ENCODE measurements at places on chromosomes 1 and 21.

GRCh38 chr1:110639724-110640386 lies 33.7 kb upstream of the KCNA2 start:
- DNase-seq, result no peak

DNA sequence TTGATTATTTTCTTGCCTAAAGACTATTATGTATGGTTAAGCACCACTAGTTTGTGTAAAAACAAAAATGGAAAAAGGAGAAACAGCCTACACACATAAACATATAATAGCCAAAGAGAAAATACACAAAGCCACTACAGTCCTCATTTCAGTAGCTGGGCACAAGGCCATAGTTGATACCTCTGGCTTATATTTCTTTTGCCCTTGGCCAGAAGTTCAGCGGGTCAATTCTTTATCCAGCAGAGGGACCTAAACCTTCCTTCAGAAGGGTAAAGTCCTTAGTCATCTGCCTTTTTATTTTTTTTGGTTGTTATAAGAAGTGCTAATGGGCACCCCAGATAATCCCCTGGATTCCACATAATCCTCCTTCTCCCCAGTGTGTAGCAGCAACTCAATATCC lies 134.1 kb downstream of the PIGK start:
- DNase-seq, result no peak

- DNase-seq, result no peak
These were observed 25.6 kb downstream of the SLC45A1 start for GRCh38 chr1:8343464-8344001.

DNA sequence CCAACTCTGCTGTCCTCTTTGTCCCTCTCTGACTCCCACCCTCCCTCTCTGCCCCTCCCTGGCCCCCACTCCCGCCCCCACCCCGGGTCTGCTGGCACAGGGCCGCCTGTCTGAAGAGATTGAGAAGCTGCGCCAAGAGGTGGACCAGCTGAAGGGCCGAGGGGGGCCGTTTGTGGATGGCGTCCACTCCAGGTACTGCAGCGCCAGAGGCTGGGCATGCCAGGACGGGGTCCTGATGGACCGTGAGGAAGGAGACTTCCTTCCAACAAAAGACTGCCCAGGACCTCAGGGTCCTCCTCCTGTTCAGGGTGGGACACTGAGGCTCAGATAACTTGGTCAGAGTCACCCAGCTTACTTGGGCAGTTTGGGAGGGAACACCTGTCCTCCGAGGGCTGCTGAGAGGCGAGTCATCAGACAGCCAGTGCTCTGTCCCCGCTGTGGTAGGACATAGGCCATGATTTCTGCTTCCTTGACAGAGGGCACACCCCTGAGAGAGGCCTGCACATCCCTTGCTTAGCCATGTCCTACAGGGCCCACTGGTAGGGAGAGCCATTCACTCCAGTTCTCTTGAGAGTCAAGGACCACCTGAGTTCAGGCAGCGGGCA lies 23.4 kb downstream of the PPFIA4 start:
- DNase-seq, result no peak

- no peak for DNase-seq
These were observed 78.6 kb upstream of the TLR5 start for GRCh38 chr1:223221686-223222085.

DNA sequence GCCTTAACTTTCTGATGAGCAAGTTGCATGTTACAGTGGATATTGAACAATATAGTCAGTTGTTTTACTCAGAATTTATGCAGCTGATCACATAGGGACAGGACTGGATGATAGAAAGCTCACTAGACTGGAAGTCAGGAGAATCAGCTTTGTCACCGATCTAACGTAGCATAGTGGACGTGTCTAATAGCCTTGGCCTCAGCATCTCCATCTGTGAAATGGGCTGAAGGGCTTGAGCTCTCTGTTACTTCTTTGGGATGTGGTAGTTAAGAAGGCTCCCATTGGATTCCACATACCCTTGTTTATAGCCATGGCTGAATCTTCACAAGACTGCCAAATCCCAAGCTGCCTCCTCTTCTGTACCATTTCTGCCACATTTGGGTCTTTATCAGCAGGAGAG lies 190.6 kb downstream of the GRIK1 start:
- no peak for DNase-seq

DNA sequence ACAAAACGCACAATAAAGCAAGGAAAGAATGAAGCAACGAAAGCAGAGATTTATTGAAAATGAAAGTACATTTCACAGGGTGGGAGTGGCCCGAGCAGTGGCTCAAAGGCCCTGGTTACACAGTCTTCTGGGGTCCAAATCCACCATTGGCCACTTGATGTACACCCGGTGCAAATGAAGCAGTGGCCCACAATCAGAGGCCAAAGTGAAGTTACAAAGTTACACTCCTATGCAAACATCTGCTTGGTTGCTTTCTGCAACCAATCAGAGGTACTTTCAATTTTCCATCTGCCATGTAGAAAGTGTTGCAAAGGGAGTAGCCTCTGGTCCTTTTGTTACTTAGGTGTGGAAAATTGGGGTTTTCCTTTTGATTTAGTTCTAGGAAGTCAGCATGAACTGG lies 10.0 kb upstream of the DNAH14 start:
- no peak for DNase-seq

GRCh38 chr1:204483791-204484190 lies 10.8 kb downstream of the PIK3C2B start:
- no peak for DNase-seq

DNA sequence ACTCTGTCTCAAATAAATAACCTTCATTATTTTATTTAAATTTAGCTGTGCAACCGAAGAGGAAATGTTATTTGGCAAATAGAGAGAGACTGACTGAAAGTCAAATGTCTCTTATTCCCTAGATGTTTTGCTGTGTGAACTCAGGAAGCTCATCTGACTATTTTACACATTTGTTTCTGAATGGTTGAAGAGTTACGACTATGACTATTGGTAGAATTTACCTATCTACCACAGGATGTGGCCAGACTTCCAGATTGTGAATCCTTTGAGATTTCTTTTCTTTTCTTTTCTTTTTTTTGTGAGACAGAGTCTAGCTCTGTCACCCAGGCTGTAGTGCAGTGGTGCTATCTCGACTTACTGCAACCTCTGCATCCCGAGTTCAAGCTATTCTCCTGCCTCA lies 5.3 kb upstream of the SDE2 start:
- no peak for DNase-seq

DNA sequence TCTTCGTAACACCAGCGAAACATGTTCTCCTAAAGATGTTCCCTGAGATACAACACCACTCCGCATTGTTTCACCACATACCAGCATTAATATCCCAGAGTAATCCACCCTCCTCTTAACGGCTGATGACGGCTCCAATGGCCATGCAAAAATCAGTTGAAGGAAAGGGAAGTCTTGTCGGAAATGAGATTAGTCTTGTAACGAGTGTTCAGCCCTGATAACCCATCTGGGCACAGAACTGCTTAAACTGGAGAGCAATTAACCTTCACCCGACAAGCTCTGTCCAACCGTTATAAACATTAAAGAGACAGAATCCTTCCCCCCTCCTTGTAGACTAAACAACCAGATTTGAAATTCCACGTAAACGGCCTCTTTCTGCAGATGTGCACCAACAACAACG lies 21.9 kb downstream of the ERG start:
- DNase-seq, result no peak

DNA sequence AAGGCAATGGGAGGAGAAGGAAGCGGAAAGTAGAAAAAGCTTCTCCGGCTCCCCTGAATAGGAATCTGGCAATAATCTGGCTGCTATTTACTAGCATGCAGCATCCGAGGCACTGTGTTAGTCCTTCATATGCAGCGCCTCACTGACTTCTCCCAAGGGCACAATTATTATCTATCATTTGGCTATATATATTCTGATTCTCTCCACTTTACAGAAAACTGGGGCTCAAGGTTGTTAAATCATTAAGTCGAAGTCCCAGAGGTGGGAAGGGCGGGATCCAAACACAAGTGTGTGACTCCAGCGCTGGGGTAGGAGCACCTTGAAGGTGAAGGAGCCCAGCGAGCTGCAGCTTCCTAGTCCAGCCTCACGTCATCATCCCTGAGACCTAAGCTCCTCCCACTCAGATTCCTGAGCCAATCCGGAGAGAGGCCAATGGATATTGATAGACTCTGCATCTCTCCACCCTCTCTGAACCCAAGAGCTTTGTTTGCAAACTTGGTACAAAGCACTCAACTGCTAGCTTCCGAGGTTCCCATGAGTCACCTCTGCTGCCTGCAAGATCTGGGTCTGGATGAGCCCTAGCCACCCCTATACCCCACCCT lies 16.6 kb upstream of the EYA3 start:
- no peak for DNase-seq

GRCh38 chr1:38608202-38608864 lies 251.2 kb downstream of the RRAGC start:
- DNase-seq, result no peak

DNA sequence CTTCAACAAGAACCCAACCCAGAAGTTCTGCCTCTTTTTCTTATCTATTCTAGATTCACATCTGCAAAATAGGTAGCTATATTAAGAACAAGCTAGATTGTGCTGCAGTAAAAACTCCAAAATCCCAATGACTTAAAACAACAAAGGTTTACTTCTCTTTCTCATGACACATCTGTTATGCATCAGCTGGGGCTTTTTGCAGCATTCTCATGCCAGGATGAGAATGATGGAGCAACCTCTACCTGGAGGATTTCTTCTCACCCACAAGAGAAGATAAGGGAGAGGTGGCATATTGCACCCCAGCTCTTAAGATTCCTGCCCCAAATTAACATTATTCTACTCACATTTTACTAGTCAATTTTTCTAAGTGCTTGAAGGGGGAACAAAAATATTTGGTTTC lies 152.3 kb upstream of the SPAG17 start:
- no peak for DNase-seq

DNA sequence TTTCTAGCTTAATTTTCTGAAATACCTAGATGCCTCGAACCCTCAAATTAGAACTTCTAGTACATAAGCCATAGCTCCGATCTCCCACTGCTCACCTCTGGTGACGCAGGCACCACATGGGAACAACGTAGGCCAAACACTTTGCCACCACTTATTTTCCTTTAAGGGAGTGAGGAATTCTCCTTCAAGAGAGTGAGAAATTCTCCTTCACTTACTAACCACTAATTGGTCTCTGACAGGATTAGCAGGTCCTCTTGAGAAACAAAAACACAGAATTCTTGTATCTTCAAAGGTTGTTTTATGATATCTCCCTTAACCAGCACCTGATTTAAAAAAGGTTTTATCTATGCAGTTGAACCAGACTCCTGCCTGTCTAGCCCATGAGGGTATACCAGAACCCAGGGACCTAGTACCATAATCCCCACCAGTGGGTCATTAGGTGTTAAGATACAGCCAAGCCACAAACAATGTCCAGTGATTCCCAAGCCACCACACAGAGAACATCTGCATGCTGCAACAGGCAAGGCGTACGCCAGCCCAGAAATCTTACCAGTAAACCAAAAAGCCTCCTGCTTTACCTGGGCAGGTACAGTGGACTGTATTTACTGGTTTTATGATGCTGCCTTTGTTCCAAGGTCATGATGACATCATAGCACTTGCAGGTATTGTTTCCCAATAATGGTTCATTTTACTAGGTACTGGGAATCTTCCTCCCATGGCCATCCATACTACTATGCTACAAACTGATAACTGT lies 20.3 kb upstream of the CXADR start:
- no peak for DNase-seq

GRCh38 chr1:244576259-244576892 lies 76.5 kb upstream of the DESI2 start:
- no peak for DNase-seq

- DNase-seq, result no peak
These were observed 15.7 kb downstream of the NLRP3 start for GRCh38 chr1:247431643-247432042.

- no peak for DNase-seq
These were observed 99.9 kb upstream of the TIAM1 start for GRCh38 chr21:31443736-31444521.

DNA sequence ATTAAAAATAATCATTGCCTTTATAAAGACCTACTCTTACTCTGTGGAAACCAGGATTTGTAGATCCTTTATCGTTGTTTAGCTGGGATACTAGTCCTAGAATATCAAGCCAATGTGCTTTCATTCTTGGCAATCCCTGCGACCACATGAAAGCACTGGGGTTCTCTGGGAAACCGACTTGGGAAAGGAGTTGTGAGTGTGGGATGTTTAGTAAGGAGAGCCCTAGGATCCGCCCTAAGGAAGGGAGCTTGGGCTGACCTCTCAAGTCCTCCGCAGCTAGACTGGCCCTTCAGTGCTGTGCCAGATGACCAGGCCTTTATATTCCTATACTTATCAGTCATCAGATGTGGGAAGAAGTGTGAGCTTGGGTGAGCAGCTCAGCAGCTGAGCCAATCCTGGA lies 5.2 kb upstream of the KRTAP19-8 start:
- DNase-seq, result no peak

DNA sequence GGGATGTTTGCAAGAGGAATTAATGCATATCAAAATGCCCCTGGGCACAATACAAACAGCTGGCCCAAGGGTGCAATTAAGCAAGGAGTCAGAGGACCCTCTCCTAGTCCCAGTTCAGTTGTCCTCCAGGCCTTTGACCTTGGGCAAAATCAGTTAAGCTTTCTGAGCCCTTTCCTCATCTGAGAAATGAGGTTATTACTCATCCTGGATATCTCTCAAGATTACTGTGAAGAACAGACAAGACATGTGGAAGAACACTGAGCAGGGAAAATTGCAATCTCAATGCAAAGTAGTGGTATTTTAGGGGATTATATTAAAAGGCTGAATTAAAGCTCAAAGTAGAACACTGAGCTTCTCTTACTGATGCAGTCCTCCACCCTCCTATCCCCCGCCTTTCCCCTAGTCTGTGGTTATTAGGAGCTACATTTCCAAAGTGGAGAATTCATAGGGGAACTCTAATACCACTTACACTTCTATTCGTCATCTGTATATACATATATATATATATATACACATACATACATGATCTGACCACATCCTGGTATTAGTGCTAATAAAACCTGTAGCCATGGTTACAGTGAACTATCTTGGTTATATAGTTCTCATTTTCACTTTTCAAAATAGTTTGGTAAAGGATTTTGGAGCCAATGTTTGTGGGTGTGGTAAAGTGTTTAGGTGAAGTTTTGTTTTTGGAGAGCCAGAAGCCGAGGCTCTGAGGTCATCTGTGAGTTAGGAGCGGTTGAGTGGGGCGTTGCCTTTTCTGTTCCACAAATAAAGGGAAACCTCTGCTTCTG lies 18.1 kb downstream of the KIAA0040 start:
- DNase-seq, result no peak

GRCh38 chr1:9842073-9842711 lies 18.4 kb upstream of the CLSTN1 start:
- peak; percentile 63 for DNase-seq

DNA sequence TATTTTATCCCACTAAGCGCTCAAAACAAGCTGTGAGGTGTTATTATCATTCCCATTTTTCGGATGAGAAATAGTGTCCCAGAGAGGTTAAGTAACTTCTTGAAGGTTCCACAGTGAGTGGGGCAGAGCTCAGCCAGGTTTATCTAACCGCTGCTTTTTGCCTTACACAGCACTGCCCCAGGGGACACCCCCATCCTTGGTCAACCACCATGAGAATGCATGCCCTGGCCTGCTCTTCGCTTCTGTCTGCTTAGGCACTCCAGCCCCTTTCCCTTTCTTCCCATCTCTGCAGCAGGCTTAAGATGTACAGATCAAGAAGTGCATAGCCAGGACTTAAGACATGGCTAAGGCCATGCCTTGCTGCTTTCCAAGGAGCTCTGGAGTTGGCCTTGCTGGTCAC lies 159.0 kb upstream of the CD34 start:
- no peak for DNase-seq
